ENCODE measurements at places on chromosomes 6 and 20.

DNA sequence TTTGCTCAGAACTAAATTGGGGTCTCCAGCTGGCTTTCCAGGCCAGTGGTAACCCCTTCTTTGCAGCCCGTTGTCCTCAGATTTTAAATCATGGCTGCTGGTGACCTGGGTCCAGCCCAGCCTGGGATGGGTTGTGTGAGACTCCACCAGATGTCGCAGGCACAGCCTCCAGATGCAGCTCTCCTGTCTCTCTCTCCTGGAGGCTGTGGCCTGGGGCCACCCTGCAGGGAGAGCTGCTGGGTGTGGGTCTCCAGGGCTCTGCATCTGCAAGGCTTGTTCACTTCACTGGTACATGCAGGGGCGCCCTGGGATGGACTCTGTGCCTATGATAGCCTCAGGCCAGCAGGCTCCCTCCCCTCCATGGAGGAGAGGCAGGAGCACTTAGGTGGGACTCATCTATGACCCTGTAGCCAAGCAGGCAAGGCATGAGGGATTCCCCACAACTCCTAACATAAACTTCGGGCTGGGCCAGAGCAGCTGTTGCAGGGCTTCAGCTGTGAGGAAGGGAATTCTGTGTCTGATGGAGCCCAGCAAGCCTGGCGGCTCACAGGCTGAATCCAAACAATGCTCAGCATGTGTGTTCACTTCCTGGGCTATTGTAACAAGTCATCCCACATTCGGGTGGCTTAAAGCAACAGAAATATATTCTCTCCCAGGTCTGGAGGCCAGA, 94.7 kb upstream of the NXT1 start:
- DNase-seq: no peak

DNA sequence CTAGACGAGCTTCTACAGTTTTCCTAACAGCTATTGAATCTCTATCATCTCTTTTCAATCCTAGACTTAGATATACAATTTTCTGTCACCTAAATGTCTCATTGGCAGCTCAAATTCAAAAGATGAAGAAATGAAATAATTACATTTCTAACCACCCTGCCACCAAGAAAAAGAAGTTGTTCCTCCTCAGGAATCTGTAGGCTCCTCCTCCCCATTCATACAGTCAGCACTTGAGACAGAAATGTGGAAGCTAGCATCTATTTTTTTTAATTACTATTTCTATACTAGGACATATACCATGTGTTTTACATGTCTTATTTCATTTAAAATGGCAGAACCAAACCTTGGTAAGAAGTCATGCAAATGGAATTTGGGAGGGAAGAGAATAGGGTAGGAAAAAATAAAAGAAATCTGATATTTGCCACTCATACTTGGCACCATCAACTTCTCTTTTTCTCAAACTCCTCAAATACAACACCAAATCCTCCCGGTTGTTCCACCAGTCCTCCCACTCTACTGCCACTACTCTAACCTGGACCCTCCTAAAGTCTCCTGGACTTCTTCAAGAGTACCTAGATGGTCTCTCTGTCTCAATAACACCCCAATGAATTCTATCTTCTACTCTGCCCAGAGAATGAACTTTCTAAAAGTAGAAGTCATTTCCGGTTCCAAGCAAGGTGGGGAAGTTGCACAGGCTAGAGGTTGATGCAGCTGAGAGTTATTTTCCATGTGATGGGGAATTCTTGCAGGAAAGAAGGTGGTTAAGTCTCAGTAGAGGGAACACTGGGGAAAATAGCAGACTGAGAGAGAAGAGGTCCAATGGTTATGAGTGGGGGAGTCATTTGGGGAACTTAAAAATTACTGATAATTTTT, 54.1 kb downstream of the ATXN1 start:
- DNase-seq: no peak

DNA sequence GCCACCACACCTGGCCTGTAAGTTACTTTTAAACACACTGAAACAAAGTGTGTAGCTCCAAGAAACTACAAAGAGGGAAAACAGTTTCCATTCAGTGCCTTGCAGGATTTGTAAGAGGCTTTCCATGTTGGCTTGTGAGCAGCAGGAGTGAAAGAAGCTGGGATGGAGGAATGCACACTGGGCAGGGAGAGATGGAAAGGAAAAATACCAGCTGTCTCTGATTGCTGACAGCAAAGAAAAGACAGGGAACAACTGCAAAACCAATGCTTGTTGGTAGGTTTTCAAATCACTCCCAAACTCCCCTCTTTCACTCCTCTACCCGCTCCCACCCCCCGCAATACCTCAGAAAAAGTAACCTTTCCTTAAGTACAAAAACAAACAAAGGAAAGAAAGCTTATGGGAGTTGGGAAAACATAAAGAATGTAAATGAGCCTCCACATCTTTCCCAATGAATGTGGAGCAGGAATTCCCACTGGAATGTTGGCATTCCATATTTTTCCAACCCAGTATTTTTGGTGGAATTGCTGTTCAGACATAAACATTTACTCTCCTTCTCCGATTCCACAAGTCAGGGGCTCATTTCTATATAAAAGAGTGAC, 166.1 kb downstream of the THBS2 start:
- no peak for DNase-seq

- no peak for DNase-seq
These were observed 40.6 kb downstream of the TXLNB start for GRCh38 chr6:139251045-139251690.
